ENCODE measurements at places on chromosomes 4 and X.
A peak's percentile ranks its signal among the peaks of the same experiment; 100 is the strongest.

GRCh38 chrX:12411831-12412230, 273.6 kb downstream of the FRMPD4 start:
- DNase-seq: no peak

DNA sequence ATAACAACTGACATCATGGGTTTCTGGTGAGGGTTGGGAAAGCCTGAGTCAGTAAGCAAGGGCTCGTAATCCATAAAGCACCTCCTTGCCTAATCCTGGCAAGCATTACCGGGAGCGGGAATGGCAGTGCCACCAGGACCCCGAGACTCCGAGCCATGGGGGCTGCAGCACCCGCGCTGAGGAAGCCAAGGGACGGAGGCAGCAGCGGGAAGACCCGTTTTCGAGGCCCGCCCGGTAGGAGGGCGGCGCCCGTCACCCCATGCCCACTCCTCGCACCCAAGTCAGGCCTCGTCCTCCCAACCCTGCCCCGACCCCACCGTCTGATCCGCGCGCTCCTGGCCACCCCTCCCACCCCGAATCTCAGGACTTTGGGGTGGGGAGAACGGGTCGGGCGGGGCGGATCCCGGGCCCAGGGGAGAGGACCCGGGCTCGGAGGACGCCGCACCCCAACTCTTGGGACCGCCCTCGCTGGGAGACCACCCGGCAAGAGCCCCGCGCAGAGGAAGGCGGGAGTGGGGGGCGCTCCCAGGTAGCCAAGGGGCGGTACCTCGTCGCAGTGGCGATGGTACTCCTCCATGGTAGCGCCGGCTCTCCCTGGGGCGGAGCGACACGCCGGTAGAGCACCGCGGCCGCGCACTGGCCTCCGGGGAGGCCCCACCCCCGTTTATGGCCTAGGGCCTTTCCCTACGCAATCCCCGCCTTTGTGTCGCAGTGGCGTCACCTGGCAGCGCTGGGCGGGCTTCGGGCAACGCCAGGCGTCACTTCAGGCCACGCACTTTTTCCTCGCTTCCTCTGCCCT, at the start of gene DYNLT3:
Gene DYNLT3, minus strand, starts transcription at position 638 of the 799 bp plus-strand sequence. Its CDS starts 61 bp downstream, at position 577.
- peak; percentile 80 for DNase-seq

- no peak for DNase-seq
Measured at GRCh38 chrX:63739885-63740284, 45.1 kb downstream of the ARHGEF9 start.

DNA sequence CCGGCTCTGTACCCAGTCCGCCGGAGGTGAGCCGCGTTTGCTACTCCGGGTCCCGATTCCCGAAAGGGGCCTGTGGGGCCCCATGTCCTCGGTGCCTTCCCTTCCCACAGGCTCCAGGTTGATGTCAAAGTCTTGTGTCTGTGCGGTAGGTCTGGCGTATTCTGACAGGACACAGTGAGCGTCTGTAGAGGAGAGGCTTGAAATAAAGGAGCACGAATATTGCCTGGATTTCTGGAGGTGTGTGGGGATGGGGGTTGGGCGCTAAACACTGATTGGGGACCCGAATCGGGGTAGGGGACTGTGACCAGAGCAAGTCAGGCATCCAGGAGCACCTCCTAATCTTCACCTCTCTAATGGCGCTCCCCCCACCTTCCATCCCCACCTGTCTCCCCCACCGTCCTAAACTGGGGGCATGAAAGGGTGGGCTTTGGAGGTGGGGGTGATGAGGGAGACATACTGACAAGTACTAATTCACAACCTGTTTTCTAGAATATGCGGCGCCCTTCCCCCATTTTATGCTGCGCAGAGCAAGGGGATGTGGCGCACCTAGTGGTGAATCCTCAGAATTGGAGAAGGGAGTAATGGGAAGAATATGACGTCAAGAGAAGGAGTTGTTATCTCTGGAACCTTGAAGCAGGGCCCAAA, 855 bp downstream of the GPRASP2 start:
- no peak for DNase-seq

GRCh38 chr4:67549123-67549522, 3.8 kb upstream of the CENPC start:
- DNase-seq: no peak
